ENCODE measurements at places on chromosomes 2 and 18.

DNA sequence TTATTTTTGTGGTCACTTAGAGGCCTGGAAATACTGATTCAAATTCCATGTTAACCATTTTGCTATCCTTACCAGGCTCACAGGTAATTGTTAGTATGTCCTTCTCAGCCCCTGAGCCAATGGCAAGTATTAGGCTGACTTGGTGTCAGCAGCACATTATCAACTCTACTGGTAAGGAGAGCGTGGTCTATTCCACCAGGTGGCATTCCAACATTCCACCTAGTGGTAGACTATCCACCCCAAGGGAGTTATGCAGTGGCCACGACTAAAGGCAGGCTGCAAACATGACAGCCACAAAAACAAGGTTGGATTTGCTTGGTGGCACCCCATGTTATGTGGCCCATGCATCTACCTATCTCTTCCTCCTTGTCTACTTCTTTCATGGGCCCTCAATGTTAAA is 31.8 kb upstream of the GCC2 start:
- DNase-seq: no peak

- no peak for DNase-seq
These were observed 144.1 kb downstream of the ZFP36L2 start for GRCh38 chr2:43082111-43082894.

- no peak for DNase-seq
These were observed 43.7 kb upstream of the APCDD1 start for GRCh38 chr18:10410472-10411308.

GRCh38 chr18:37717098-37717497 is 151.5 kb upstream of the CELF4 start:
- no peak for DNase-seq

DNA sequence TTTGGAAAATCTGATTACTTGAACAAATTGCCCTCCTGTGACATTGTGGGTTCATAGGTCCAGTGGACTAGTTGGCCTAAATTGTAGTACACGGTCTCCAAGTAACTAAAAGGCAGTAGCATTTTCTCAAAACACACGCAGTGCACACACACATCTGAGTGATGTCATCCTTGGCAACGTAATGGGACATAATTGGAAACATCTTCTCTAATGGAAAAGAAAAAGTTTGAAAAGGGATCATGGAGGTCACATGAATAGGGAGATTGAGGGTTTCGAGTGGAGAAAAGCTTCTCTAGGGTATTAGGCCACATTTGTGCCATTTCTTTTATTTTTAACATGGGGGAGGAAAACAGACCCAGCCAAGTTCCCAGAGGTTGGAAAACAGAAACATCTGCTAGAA is 93.3 kb downstream of the MAP4K4 start:
- DNase-seq: no peak

DNA sequence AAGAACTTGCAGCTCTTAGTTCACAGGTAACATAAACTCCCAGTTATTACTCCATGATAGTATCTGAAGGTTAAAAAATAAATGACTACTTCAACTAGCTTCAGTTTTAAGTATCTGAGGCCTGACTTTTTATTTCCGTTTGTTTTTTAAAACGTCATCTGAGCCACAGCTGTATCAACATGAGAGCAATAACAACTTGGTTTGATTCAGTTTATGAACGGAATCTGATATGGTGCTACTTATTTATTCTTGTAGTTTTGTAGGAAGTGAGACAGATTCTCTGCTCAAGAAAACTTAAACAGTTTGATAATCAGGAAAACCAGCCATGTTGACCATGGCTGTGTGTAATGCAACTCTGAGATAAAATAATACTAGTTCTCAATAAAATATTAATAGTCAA is 34.9 kb downstream of the NAB1 start:
- DNase-seq: no peak

DNA sequence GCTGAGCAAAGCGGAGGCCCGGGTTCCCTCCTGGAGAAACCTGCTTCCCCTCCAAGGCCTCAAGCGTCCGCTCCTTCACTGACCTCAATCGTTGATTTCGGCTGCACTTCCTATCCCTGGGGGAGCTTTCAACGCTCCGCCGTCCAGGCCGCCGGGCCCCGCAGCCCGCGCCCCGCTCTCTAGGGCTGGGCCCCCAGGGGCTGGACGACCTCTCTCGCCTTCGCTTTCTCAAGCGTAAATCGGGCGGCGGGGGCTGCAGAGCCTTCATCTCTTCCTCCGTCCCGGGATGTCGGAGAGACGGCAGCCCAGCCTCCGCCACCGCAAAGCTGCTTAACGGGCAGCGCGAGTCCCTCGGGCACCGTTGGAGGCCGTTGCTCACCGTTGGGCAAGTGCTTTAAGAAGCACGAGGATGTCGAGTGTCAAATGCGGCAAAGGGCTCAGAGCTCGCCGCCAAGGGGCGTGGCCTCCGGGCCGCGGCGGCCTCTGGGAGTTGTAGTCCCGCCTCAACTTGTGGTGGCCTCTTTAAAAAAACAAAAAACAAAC is 8.5 kb downstream of the HES6 start:
- peak; percentile 88 for DNase-seq

- DNase-seq: no peak
These were observed 6.1 kb downstream of the INO80D start for GRCh38 chr2:206079699-206080465.

DNA sequence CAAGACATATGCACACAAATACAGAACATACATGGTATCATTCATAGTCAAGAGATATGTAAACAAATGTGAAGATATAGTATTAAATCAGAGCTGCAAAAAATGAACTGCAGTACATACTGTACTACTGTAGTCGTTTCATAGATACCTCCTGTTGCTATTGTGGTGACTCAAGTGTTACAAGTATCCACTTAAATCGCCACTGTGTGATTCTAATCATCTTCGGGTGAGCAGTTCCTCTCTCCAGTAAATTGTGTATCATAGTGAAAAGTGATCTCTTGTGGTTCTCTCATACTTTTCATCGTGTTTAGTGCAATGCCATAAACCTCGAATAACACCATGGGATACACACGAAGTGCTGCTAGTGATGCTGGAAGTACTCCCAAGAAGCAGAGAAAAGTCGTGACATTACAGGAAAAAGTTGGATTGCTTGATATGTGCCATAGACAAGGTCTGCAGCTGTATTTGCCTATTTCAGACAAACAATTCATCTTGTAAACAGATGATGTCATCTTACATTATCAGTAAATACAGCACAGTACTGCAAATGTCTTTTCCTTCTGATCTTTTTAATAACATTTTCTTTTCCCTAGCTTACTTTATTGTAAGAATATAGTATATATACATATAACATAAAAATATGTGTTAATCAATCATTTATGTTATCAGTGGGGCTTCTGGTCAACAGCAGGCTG is 222.2 kb downstream of the BCL11A start:
- no peak for DNase-seq

Measured in lower lobe of right lung (tissue), 2 donors.